Chondrocyte (in vitro differentiated cells): ENCODE measurements at places on chromosomes 6 and 20.

DNA sequence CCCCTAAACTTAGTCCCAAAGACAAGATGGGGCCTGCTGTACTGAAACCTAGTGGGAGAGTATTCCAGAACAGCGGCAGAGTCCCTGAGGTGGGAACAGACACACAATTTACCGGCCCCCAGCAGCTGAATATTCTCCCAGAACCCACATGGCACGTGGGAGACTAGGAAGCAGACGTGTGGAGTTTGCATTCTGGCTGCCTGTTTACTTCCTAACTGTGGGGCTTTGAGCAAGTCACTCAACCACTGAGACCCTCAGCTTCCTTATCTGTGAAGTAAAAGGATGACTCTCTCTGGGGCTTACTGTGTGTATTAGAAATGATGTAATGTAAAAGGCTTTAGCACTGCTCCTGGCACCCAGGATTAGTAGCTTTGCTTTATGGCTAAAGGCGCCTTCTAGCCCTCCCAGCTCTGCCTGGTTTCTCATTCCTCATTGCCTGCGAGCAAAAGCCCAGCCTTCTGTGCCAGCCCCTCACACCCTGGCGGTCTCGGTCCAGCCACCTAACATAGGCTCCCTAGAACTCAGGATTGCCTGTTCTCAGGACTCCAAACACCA lies 353.1 kb downstream of the CDC5L start:
- DNase-seq, result no peak

DNA sequence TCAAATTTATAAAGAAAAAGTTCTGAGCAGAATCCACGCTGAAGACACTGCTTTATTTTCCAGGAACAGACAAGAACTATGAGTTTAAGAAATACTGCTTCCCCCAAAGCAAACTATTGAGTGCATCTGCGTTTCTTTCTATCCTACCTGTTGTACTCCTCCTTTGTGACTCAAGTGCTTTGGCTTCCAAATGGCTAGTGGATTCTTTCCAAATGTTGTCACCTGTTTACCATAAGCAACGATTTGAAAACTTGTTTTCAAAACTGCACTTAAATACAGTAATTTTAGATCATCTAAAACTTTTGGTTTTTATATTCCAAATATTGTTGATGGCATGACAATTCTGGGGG lies 9.5 kb downstream of the PXDC1 start:
- DNase-seq, result no peak

GRCh38 chr6:68826501-68826900 lies 191.4 kb downstream of the ADGRB3 start:
- DNase-seq, result no peak

DNA sequence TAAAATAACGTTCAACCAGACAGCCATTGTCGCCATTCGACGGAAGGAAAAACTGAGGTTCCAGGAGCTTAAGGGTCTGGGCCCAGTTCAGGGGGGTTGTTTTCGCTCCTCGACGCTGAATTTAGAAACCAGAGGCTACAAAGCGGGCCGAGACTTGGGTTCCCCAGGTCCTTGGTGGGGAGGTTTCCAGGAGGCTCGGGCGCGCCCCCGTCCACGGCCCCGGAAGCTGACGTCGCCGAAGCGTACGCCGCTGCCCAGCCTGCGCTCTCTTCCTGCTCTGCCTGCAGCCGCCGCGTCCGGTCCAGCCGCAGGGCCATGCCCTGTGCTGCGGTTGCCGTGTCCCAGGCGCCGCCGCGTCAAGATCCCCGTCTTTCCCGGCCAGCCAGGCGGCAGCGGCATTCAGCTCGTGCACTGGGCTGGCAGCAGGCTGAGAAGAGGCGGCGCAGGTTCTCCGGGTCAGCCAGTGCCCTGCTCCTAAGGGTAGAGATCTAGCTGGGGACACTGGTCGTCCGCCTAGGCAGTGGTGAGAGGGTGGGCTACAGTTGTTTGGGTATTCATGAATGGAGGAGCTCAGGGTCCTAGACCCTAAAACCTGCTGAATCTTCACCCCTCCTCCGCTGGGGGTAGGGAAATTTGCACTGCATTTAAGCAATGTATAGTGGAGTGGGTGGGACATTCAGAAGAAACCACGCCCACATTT lies 901 bp upstream of the TRIM26 start:
- no peak for DNase-seq

GRCh38 chr6:29589423-29590048 lies 4.6 kb downstream of the OR2H2 start:
- DNase-seq, result no peak

GRCh38 chr6:35500782-35501181 lies 3.9 kb upstream of the TEAD3 start:
- no peak for DNase-seq
